ENCODE measurements at places on chromosomes 12 and 14.

DNA sequence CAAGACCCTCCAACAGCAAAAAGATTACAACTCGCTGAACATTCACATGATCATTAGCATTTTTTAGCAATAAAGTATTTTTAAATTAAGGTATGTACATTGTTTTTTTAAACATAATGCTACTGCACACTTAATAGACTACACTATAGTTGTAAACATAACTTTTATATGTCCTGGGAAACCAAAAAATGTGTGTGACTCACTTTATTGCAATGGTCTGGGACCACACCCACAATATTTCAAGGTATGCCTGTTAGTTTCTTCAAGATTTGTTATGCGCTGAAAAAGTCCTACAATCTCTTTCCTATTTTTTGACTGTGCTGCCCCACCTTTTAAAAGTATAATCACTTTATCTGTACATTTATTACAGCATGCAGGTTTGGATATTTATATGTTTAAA, 30.4 kb upstream of the PCNX4 start:
- DNase-seq, result no peak

- no peak for DNase-seq
These were observed 40.8 kb downstream of the TGFB3 start for GRCh38 chr14:75941030-75941429.

DNA sequence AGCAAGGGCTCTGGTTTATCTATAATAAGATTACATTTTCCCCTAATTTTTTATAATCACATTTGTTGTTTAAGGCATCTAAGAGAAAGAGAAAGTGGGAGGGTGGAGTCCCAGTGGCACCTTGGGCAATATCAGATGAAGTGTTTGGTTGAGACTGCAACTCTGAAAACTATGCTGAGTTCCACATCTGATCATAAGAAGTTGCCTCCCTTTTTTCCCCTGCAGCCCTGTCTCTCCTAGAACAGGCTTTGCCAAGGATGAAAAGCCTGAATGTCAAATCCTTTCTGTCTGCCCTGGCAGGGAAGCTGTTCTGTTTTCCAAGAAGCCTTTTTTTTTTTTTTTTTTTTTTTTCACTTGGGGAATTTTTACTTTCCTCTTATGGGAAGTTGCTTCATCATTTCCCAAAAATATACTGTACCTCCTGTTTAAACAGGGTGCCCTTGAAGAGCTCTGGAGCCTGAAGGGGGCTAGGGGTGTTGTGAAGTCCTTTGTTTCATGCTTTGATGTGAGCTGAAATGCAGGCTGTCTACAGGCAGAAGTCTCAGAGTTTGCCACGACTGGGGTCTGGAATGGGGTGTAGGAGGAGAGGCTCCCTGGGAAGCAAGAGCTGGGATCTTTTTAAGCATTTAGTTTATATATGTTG, 71.3 kb downstream of the SUSD6 start:
- DNase-seq, result no peak

- no peak for DNase-seq
These were observed 49.9 kb upstream of the FOXN3 start for GRCh38 chr14:89466944-89467343.

DNA sequence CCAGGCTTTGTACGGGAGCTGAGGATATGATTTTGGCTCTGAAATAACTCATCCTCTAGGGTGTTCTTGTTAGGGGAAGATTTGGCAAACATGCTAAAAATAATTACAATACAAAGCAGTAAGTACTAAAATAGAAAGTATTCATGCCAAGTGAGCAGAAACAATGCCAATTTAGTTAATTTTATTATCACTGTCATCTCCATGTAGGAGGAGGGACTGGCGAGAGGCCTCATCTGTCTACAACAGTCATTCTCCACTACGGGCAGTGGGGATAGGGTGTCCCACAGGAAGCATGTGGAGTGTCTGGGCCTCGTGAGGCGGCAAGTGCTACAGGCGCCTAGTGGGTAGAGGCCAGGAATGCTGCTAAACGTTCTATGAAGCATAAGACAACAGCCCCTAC, 3.3 kb downstream of the ISM2 start:
- DNase-seq, result no peak

DNA sequence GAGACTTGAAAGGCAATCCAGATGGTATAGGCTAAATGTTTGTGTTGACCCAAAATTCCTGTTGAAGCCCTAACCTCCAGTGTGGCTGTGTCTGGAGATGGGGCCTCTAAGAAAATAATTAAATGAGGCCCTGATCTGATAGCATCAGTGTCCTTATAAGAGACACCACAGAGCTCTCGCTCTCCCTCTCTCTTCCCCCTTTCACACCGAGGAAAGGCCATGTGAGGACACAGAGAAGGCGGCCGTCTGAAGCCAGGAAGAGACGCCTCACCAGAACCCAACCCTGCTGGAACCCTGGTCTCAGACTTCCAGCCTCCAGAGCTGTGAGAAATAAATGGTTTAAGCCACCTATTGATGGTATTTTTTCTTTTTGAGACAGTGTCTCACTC, 87.5 kb downstream of the SCARB1 start:
- no peak for DNase-seq

GRCh38 chr12:89432396-89432795, 80.1 kb upstream of the DUSP6 start:
- DNase-seq, result no peak

GRCh38 chr14:50366589-50366988, 30.1 kb downstream of the CDKL1 start:
- DNase-seq, result no peak

GRCh38 chr14:61491876-61492434, 170.6 kb downstream of the PRKCH start:
- no peak for DNase-seq

DNA sequence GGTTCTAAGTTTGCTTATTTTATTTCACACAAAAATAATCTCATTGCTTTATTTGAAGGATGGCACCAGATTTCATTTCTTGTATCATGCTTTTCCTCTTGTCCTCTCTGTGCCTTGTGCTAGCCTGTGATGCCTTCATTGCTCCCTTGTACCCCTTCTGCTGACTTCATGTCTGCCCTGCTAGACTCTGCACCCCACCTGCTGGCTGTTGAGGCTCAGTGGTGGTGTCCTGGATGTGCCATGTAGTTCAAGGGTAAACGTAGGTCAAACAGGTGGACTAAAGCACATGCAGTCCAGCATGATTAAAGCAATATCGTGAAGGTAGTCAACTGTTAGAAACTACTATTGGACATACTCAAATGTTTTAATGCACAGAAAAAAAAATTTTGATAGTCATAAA, 21.6 kb downstream of the MRPS35 start:
- no peak for DNase-seq

DNA sequence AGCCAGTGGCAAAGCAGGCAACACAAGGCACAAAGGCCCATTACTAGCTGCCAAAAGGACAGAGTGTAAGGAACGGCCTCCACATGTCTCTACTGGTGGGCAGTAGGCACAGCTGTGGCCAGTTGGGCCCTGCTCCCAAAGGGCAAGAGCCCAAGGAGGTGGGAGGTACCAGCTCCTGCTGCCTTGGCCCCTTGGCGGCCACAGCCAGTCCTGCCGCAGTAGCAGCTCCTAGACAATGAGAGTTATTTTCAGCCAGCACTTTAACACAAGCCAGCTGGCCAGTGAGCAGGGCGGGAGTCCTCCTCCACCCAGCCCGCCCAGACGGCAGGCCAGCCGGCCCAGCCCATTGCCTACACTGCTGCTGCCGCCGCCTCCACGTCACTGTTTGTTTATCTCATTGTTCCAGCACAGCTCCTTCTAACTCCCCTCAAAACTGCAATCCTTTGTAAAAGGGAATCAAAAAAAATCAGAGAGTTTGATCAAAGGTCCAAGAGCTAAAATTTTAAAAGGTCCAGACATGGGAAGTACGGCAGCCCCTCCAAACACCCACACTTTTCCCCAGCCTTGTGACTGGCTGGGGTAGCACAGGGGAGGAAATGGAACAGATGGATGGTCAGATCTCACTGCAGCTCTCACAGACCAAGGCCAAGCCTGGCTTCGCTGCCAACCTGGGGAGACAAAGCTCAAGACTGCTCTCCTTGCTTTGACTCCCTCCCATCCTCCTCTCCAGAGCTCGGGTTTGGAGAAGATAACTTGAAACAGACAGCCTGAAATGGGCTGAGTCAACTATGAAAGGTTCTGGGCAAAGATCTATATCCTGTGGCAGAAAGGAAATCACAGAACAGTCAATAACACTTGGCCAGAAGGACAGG, 33.5 kb downstream of the FMNL3 start:
- DNase-seq, result peak; percentile 52

- no peak for DNase-seq
These were observed 1493.1 kb upstream of the FLRT2 start for GRCh38 chr14:84036840-84037239.

GRCh38 chr14:65069874-65070413, 32.4 kb downstream of the MAX start:
- DNase-seq, result no peak

- DNase-seq, result no peak
These were observed 50.7 kb downstream of the DIP2B start for GRCh38 chr12:50555471-50555885.

- peak; percentile 91 for DNase-seq
These were observed at the start of gene TMEM30B for GRCh38 chr14:61281186-61281947. TSS of gene TMEM30B (minus strand) at chr14:61281338. CDS start at chr14:61281147, 191 bp downstream.

- DNase-seq, result no peak
These were observed 8.7 kb downstream of the BEGAIN start for GRCh38 chr14:100578552-100578951.

GRCh38 chr12:17284873-17285272, 678.9 kb upstream of the LMO3 start:
- DNase-seq, result no peak

DNA sequence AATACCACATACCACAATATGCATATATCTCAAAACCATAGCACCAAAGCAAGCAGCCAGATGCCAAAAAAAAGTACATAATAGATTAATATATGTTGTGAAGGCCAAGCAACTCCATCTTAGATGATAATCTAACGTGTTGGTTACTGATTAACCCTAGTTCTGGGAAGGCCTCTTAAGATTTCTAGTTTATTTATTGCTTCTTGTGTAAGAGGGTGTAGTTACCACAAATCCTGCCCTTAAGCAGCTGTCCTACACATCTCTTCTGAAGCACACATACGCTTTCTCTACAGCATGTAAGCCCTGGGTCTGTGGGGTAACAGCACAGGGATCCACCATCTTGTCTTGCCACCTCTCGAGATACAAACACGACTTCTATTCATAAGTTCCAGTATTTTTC, 236.8 kb upstream of the AVPR1A start:
- no peak for DNase-seq

DNA sequence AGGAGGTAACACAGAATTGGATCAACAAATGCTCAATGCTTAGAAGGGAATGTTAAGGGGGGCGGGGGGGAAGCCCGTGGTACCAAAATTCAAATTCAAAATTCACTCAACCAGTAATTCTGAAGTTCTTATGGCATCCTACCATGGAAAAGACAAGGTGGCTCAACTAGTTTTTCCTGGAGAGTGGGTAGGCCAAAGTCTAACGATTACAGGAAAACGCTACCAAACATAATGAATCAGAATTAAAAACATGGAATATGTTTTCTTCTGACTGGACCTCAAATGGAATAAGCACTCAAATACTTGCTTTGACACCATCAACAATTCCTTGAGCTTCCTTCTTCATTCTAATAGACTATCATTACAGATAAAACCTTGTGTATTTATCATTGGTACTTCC, 2.3 kb downstream of the NACA start:
- no peak for DNase-seq

DNA sequence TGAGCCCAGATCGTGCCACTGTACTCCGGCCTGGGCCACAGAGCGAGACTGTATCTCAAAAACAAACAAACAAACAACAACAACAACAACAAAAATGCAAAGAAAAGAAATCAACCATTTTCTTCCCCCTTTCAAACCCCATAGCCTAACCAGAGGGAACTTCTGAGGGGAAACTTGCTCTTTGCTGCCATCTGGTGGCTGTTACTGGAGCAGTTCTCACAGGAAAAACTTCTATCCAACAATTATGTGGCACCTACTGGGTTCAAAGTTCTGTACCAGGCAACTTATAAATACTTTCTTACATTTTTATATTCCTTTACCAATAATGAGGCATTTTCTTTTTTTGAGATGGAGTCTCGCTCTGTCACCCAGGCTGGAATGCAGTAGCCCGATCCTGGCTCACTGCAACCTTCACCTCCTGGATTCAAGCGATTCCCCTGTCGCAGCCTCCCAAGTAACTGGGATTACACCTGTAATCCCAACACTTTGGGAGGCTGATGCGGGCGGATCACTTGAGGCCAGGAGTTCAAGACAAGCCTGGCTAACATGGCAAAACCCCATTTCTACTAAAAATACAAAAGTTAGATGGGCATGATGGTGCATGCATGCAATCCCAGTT, 50.9 kb upstream of the BICDL1 start:
- DNase-seq, result peak; percentile 30

DNA sequence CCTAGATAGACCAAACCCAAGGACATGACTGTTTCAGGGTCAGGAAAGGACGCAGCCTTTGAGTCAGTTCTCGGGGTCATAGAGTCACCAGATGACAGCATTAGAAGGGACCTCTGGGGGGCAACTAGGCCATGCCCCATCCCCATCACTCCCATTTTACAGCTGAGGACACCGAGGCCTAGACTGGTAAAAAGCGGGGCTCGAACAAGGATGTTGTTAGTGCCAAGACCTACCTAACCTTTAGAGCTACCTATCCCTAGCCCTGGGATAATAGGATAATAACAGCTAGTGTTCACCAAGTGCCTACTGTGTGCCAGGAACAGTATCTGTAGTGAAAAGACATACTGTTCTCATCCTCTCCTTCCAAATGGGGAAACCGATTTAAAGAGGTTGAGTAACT, 48.7 kb downstream of the PLEKHG3 start:
- DNase-seq, result no peak

DNA sequence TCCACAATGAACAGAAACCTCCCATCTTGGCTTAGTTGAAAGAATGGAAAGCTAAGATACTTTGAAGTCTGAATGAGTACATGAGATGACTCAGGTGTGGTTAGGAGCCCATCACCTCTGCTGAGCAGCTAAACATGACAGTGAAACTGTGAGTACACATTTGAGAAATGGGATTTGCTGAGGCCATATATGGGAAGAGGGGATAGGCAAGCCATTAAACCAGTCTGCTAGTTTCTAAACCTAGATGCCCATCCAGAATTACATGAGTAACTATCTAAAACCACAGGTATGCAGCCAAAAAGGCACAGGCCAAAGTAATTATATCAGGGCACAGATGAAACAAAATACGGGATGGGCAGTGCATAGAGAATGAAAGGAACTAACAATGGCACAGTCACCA, 41.2 kb downstream of the NKX2-1 start:
- no peak for DNase-seq

- DNase-seq, result no peak
These were observed 319.9 kb downstream of the KCNC2 start for GRCh38 chr12:74889563-74890236.

DNA sequence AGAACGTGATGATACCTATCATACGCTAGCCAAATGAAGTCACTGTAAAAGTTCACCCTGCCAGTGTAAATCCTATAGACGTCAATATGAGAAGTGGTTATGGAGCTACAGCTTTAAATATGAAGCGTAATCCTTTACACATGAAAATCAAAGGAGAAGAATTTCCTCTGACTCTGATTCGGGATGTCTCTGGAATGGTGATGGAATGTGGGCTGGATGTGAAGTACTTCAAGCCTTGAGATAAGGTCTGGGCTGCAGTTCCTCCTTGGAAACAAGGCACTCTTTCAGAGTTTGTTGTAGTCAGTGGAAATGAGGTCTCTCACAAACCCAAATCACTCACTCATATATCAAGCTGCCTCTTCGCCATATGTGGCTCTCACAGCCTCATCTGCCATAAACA, 53.1 kb upstream of the NAP1L1 start:
- DNase-seq, result no peak
